Activated CD4-positive, alpha-beta T cell treated with anti-CD3 and anti-CD28 coated beads, Interleukin-2, amount 10 ng/mL, durations not matched to agents 7 days and 5 days (primary cell): ENCODE measurements at places on chromosomes 13 and 19. TPM values are rescaled to one million over a fixed set of nuclear protein-coding genes. Genes with fewer than 3 reads are reported as not detected.

Gene CGB8
- not detected for total RNA-seq

Gene LSR
- total RNA-seq: 3.6 TPM

Gene ZNF878
- 0.12 TPM for total RNA-seq

Gene FCGBP
- total RNA-seq: 7.1 TPM

Gene PRPF31
- 74.1 TPM for total RNA-seq

Gene WDR87
- total RNA-seq: not detected

Gene NCLN
- total RNA-seq: 52.1 TPM

Gene UHRF1
- total RNA-seq: 141 TPM

Gene CDX2
- total RNA-seq: not detected

Gene PRTN3
- total RNA-seq: not detected

Gene SYT5
- 0.17 TPM for total RNA-seq

Gene LGALS14
- not detected for total RNA-seq

Gene EBI3
- total RNA-seq: 0.27 TPM

Gene PEX11G
- 0.67 TPM for total RNA-seq

Gene ZNF320
- 10.9 TPM for total RNA-seq

Gene KLK15
- not detected for total RNA-seq

Gene NLRP4
- not detected for total RNA-seq

Gene GJB6
- 4.7 TPM for total RNA-seq

Gene APLP1
- 0.42 TPM for total RNA-seq

Gene MCEMP1
- total RNA-seq: not detected

Gene LIPE
- 27.7 TPM for total RNA-seq

Gene KIR2DL3
- not detected for total RNA-seq

Gene MLLT1
- total RNA-seq: 46.5 TPM

Gene POSTN
- total RNA-seq: not detected

Gene LRRC8E
- not detected for total RNA-seq

Gene ATP1A3
- 1.9 TPM for total RNA-seq

Gene ILF3
- 389 TPM for total RNA-seq

Gene ZNF578
- 1.9 TPM for total RNA-seq

Gene RAB3A
- 5.2 TPM for total RNA-seq

Gene TMEM145
- not detected for total RNA-seq

Gene PDE4C
- not detected for total RNA-seq

Gene PIH1D1
- total RNA-seq: 146 TPM

Gene CYP2A6
- not detected for total RNA-seq

Gene NDUFA13
- total RNA-seq: 363 TPM

Gene RYR1
- 0.79 TPM for total RNA-seq

Gene SPC24
- 80.4 TPM for total RNA-seq

Gene PNKP
- total RNA-seq: 105 TPM

Gene SPATA13
- 72.6 TPM for total RNA-seq
